ENCODE measurements at places on chromosomes 6 and 20. TPM values are rescaled to one million over a fixed set of nuclear protein-coding genes. Genes with fewer than 3 reads are reported as not detected.
A peak's percentile ranks its signal among the peaks of the same experiment; 100 is the strongest.

Gene PAX1
- 0.10 TPM for total RNA-seq

Gene POM121L2
- total RNA-seq = not detected

Gene CFAP206
- total RNA-seq = not detected

DNA sequence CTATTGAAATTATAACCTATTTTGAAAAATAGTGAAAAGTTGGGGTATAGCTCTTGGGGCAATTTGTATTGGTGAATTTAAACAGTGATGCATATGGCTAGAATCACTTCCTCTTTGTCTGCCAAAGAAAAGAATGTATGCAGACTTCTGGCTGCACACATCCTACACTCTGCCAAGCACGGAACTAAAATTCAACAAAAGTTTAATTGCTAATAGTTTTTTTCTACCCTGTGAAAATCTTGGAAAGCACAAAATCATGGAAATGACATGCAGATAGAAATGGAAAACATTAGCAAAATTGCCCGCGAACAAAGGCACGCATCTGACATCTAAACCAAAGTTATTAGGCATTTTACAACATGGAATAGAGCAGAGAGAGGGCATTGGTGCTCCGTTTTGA lies 106.4 kb upstream of the PDE10A start:
- no peaks in the 10 kb centered on the region for H3K4me1 ChIP-seq
- no peak overlapping the region for H3K27ac ChIP-seq
- no peaks in the 10 kb centered on the region for H3K27me3 ChIP-seq
- no peaks in the 10 kb centered on the region for H3K36me3 ChIP-seq

GRCh38 chr6:170137911-170138910 lies 152.7 kb downstream of the DLL1 start:
- peak overlapping the region; percentile 83 for H3K27ac ChIP-seq
- peak overlapping the region; percentile 9 for H3K4me3 ChIP-seq
- H3K36me3 ChIP-seq = no peaks in the 10 kb centered on the region
- no peak for DNase-seq
- H3K4me1 ChIP-seq = peaks cover 17% of the 10 kb centered on the region
- H3K27me3 ChIP-seq = no peaks in the 10 kb centered on the region

GRCh38 chr6:110981202-110981600 lies 637 bp upstream of the RPF2 start:
- H3K36me3 ChIP-seq = peaks cover 14% of the 10 kb centered on the region
- no peak for DNase-seq
- peak overlapping the region; percentile 86 for H3K27ac ChIP-seq

GRCh38 chr6:127182501-127182900 lies 64.0 kb downstream of the RSPO3 start:
- no peaks in the 10 kb centered on the region for H3K36me3 ChIP-seq
- H3K27me3 ChIP-seq = no peaks in the 10 kb centered on the region
- H3K27ac ChIP-seq = no peak overlapping the region
- no peaks in the 10 kb centered on the region for H3K4me1 ChIP-seq
- H3K4me3 ChIP-seq = no peak overlapping the region
- DNase-seq = no peak

DNA sequence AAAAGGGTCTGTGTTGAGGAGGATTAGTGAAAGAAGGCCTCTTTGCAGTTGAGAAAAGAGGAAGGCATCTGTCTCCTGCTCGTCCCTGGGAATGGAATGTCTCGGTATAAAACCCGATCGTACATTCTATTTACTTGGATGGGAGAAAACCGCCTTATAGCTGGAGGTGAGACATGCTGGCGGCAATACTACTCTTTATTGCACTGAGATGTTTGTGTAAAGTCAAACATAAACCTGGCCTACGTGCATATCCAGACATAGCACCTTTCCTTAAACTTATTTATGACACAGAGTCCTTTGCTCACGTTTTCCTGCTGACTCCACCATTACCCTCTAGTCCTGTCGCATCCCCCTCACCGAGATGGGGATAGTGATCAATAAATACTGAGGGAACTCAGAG lies 4.5 kb downstream of the TDP2 start:
- H3K36me3 ChIP-seq = peaks cover 17% of the 10 kb centered on the region
- no peak overlapping the region for H3K4me3 ChIP-seq

DNA sequence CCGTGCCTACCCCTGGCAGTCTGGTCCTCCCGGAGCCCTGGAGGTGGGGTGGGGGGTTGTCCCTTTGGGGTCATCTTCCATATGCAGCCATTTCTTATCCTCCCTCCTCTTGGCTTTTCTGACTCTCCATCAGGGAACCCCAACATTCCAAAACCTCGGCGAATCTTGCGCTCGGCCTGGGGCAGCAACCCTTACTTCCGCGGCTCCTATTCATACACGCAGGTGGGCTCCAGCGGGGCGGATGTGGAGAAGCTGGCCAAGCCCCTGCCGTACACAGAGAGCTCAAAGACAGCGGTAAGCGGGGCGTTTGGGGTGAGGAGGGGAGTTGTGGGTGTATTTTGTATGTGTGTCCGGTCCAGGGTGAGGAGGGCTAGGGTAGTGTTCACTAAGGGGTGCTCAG lies 168.0 kb upstream of the RNF24 start:
- H3K4me1 ChIP-seq = no peaks in the 10 kb centered on the region
- H3K27ac ChIP-seq = no peak overlapping the region
- peaks cover 14% of the 10 kb centered on the region for H3K36me3 ChIP-seq
- H3K27me3 ChIP-seq = no peaks in the 10 kb centered on the region

DNA sequence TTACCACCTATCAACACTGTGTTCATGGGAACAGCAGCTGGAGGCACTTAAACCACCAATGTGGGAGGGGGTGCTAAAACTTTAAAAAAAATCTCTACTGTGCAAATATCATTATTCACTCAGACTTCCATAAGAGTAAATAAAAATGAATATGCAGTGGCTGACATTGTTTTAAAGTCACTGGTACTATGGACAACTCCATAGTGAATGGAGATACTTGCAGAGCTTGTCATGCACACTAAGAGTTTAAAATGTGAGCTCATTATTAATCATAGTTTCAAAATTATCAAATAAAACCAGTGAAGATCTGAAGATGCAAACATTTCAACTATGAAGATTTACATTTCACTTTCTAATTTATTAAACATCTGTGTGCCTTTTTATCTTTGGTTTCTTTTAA lies 54.4 kb downstream of the RFX6 start:
- H3K4me1 ChIP-seq = no peaks in the 10 kb centered on the region
- H3K27ac ChIP-seq = no peak overlapping the region
- H3K4me3 ChIP-seq = no peak overlapping the region
- H3K36me3 ChIP-seq = no peaks in the 10 kb centered on the region
- no peak for DNase-seq

DNA sequence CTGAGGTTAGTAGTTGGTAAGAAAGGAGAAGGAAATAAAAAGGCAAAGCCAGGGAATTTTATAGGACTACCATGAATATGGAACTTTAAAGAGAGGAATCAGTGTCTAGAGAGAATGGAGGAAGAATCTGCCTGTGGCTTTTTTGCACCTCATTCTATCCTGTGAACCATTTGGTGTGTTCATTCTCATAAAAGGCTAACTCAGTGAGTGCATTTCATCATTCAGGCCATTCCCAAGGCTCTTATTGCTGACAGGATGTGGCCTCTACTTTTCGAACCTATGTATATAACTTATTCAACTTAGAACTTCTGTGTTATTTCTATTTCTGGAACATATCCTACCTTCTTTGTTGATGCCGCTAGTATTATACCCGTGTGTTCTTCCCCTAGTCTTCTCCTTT lies 27.1 kb downstream of the HSF2 start:
- H3K36me3 ChIP-seq = peaks cover 65% of the 10 kb centered on the region
- peaks cover 10% of the 10 kb centered on the region for H3K4me1 ChIP-seq
- H3K27ac ChIP-seq = peak overlapping the region; percentile 7
- no peak for DNase-seq
- H3K4me3 ChIP-seq = no peak overlapping the region

DNA sequence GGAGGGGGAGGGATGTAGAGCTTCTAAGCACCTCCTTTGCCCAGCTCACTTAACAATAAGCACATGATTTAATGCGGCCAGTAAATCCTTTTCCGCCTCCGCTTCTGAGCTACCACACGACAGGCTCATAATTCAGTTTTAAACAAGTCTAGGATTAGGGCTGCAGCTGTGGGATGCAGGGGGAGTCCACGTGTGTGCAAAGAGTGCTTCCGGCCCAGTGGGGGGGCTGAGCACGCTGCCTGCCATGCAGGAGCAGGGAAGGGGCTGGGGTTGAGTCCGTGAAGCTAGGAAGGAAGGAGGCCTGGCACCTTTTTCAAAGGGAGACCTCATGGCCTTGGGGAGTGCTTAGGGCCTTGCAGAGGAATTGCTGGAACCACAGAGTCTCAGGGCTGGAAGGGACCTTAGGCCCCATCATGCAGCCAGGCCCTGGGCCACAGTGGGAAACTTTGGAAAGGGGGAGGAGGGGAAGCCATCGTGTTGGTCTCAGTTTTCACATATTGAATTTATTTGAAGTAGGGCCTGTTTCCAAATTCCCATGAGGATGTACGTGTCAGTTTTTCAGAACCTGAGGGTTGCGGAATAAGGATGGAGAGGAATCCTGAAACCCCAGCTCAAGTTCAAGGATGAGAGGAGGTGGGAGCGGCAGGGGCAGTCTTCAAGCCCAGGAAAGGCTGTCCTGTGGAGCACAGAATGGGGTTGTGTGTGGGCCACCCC lies 96.1 kb downstream of the VEGFA start:
- no peak for DNase-seq
- no peaks in the 10 kb centered on the region for H3K4me1 ChIP-seq
- no peak overlapping the region for H3K4me3 ChIP-seq
- no peaks in the 10 kb centered on the region for H3K36me3 ChIP-seq
- no peak overlapping the region for H3K27ac ChIP-seq
- H3K27me3 ChIP-seq = no peaks in the 10 kb centered on the region

GRCh38 chr6:20919677-20920385 lies 385.6 kb downstream of the CDKAL1 start:
- H3K4me3 ChIP-seq = no peak overlapping the region
- H3K4me1 ChIP-seq = no peaks in the 10 kb centered on the region
- no peaks in the 10 kb centered on the region for H3K27me3 ChIP-seq
- DNase-seq = no peak

- peaks cover 89% of the 10 kb centered on the region for H3K27me3 ChIP-seq
- no peak for DNase-seq
- no peak overlapping the region for H3K4me3 ChIP-seq
- H3K4me1 ChIP-seq = peaks cover 16% of the 10 kb centered on the region
- H3K27ac ChIP-seq = no peak overlapping the region
- H3K36me3 ChIP-seq = no peaks in the 10 kb centered on the region
These were observed 1.2 kb downstream of the LINC00237 start for GRCh38 chr20:21104921-21105320.

GRCh38 chr6:87745966-87746721 lies 44.1 kb upstream of the AKIRIN2 start:
- no peaks in the 10 kb centered on the region for H3K36me3 ChIP-seq
- no peak overlapping the region for H3K4me3 ChIP-seq
- no peak for DNase-seq
- H3K27me3 ChIP-seq = no peaks in the 10 kb centered on the region
- no peaks in the 10 kb centered on the region for H3K4me1 ChIP-seq
- no peak overlapping the region for H3K27ac ChIP-seq

GRCh38 chr20:34951252-34951651 lies 4.4 kb downstream of the GSS start:
- H3K4me1 ChIP-seq = peaks cover 24% of the 10 kb centered on the region
- no peaks in the 10 kb centered on the region for H3K36me3 ChIP-seq
- peak overlapping the region; percentile 86 for H3K27ac ChIP-seq
- no peak overlapping the region for H3K4me3 ChIP-seq
- H3K27me3 ChIP-seq = no peaks in the 10 kb centered on the region
- no peak for DNase-seq

Data from gastrocnemius medialis (tissue), 4 donors.